Nephron progenitor cell (in vitro differentiated cells): ENCODE measurements at places on chromosomes 2 and 18.

- DNase-seq: no peak
These were observed 103.4 kb downstream of the CCDC141 start for GRCh38 chr2:178946494-178946893.

GRCh38 chr2:27369471-27370025 lies 590 bp downstream of the EIF2B4 start:
- DNase-seq: no peak

- DNase-seq: no peak
These were observed 75.2 kb upstream of the ZCCHC2 start for GRCh38 chr18:62447652-62448051.

DNA sequence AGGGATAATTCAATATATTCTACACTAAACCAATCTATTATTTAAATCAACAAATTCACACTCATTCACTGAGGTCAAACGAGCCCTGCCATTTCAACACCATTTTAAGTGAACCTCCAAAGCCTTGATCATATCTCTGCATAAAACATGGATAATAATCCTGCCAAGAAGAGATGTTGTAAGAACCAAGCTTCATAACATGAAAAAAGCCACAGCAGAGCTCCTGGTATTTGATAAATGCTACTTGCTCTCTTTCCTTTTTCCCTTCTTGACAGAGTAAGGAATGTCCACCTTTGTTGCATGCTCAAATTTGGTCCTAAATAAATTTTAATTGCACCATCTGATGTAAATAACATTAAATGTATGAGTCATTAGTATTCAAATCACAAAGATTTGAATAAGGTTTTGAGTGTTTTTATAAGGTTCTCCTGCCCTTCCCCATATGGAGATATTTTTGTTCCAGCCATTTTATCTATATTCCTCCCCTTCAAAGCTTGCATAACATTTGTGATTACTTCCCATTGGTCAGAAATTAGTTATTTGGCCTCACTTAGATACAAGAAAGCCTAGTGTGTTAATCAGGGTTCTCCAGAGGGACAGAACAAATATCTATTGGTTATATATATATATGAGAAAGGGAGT lies 318.8 kb downstream of the RND3 start:
- no peak for DNase-seq

DNA sequence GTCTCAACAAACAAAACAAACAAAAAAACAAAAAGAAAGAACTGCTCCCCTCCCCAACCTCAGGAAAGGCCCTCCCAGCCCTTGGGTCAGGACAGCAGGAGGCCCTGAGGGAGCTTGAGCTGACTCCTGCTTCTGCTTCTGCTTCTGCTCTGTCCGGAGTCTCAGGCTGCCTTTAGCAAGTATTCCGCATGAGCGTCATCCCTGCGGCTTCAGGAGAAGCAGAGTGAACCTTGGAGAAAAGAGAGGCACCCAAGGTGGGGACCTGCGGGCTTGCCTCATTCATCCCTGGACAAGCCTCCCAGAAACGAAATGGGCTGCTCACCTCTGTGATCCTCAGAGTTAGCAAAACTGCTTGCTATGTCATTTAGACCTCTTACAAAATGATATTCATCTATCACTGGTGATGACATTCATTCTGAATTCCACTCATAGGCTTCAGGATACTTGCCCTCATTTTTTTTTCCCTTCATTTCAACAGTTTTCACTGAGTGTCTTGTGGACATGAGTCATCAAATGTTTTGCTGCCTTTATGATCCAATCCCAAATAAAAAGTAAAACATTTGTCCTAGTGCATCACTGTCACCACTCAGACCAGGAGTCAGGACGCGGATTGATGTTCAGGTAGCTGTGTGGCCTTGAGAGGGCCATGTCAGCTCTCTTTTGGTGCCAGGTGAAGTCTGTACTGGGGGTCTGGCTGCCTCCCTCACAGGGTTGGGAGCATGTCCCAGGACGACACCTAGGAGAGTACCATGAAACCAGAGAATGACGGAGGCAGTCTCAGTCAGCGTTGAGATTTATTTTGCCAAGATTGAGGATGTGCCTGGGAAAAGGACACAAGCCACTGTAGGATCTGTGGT lies 51.7 kb downstream of the IMPA2 start:
- no peak for DNase-seq

DNA sequence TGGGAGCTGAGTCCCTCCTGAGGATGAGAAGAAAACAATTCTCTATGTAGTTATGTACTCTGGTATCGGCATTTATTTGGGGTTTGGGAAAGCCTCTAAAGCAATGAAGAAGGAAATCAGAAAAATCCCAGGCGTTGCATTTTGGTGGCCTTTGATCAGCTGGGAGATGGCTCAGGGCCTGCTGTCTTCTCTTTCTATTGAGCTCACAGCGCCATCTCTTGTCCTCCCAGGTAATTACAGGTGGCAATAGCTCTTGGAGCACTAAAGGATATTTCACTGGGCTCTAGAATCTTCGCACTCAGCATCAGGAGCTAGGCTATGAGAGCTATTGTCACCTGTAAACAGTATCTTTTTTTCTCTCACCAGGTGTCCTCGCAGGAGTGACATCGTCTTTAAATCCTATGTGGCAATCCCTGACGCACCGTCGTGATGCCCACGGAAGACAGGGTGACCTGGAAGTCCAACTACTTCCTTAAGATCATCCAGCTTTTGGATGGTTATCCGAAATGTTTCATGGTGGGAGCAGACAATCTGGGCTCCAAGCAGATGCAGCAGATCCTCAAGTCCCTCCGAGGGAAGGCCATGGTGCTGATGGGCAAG lies 76.1 kb upstream of the PMAIP1 start:
- peak; percentile 83 for DNase-seq

GRCh38 chr2:142865924-142866323 lies 11.5 kb upstream of the KYNU start:
- no peak for DNase-seq

DNA sequence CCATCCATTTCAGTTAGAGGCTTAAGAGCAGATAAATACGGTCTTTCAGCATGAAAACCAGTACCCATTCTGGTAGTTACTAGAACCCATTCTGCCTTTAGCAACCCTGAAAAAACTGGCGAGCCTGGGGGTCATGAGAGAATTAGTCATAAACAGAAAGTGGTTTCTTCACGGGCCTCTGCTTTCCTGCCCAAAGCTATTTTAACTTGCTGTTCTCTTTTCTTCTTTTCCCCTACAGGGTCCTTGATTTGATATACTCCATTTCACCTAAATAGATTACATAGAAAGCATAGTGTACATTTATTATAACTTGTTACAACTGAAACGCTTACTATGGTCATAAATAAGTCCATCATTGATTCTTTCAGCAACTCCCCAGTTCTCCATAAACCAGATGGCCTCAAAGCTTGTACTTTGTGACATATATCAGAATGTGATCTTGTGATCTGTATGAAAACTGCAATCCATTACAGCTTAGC lies 48.3 kb downstream of the WDFY1 start:
- no peak for DNase-seq

GRCh38 chr2:15323227-15323626 lies 237.9 kb downstream of the NBAS start:
- DNase-seq: no peak

- DNase-seq: no peak
These were observed 58.4 kb upstream of the REL start for GRCh38 chr2:60822987-60823386.

DNA sequence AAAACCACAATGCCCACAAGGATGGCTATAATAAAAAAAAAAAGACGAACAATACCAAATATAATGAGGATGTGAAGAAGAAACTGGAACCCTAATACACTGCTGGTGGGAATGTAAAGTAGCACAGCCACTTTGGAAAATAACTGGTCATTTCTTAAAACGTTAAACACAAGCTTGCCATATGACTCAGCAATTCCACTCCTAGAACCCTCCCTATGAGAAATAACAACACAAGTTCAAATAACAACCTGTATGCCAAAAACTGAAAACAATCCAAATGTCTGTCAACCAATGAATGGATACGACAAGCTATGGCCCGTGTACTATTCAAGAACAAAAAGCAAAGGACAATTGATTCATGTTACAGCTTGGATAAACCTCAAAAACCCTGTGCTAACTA lies 7.0 kb upstream of the ALPK2 start:
- no peak for DNase-seq

GRCh38 chr18:38023871-38024270 lies 458.3 kb upstream of the CELF4 start:
- no peak for DNase-seq

- DNase-seq: no peak
These were observed 77.5 kb upstream of the DAPL1 start for GRCh38 chr2:158717366-158718195.

DNA sequence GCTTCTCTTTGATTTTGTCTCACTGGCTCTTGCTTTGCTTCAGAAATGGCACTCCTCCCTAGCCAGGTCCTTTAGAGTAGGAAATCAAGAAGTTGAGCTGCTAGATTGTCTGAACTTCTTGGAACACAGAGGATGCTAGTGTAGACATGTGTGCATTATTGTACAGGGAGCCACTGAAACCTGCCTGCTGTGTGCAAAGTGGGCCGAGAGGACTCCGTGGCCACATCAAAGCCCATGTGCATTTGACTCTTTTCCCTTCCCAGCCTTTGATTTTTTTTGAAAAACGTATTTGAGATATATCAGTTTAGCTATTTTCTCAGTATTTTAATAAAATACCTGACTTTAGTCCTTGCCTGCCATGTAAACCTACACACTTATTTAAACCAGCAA lies 83.1 kb downstream of the TMEM247 start:
- no peak for DNase-seq

DNA sequence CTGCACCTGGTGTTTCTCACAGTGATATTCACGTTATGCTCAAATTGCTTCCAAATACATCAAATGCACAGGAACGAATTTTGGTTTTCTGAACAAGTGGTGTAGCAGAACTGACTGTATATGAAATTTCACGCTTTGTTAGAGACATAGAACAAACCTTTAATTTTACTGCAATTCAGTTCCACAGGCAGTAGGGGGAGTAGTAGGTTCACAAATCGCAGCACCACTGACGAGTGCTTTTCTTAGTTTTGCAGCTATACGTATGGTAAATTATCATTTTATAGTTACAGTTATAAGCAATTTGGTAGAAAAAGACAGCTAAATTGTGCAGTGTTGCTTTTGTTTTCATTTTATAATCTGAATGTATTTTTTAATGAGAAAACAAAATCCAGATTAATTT lies 113.3 kb downstream of the KIAA1328 start:
- peak; percentile 11 for DNase-seq

- DNase-seq: no peak
These were observed 171.3 kb downstream of the SMAD7 start for GRCh38 chr18:48779462-48779861.

DNA sequence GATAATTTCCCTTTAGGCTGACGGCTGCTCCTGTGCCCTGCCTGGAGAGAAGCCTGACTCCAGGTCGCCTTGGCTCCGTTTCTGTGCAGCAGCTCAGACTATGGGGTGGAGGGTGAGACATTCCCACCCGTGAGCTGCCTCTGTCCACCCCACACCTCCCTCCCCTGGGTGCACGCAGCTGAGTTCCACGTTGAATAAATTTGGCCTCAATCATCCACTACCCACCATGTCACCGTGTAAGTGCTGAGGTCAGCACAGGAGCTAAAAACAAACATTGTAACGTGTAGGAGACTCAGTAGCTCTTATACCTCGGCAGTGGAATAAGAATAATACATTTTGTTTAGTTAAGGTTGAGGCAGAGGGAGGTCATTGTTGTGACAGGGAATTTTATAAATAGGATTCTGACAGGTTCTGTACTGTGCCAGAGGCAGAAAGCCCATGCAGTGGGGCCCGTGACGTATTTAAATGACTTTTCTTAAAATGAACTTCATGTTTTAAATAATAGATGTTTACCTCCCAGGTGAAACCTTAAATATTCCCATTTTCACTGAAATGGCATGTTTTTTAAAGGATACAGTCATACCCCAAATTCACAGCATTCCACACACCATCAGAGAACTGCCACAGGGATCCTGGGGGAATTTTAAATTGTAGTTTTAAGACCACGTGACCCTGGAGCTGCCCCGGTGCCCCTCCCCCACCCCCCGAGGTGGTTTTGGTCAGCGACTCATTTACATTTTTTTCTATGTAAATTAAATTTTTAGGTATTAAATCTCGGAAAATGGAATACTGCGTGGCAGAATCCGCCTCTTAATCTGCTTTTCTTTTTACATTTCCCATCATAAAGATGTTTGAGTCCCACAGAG lies 50.2 kb downstream of the NFATC1 start:
- no peak for DNase-seq

- DNase-seq: no peak
These were observed 144.9 kb upstream of the TWIST2 start for GRCh38 chr2:238703053-238703415.

- no peak for DNase-seq
These were observed 658.9 kb upstream of the FSHR start for GRCh38 chr2:49813208-49813607.

GRCh38 chr18:55283309-55283708 lies 304.7 kb downstream of the TCF4 start:
- no peak for DNase-seq

- DNase-seq: no peak
These were observed 336.6 kb downstream of the PAX3 start for GRCh38 chr2:221962186-221962585.

GRCh38 chr2:3902131-3902530 lies 198.8 kb downstream of the DCDC2C start:
- no peak for DNase-seq

DNA sequence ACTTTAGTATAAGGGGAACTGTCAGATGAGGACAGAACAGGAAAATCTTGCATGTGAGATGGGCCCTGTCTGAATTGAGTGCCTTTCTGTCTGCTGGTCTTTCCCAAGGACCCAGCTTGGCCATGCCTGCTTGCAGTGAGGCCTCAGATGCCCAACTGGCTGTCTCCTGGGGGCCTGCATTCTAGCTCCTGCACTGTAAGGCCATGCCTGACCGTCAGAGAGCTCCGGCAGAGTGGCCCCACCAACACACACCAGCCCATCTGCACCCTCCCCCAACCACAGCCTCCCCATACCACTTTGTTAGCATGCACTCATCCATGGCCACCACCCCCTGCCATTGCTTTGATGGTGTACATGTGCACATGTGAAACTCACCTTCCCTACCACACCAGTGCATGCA lies 190.4 kb upstream of the RPRM start:
- DNase-seq: no peak

GRCh38 chr2:165847001-165847400 lies 53.0 kb upstream of the GALNT3 start:
- DNase-seq: no peak

DNA sequence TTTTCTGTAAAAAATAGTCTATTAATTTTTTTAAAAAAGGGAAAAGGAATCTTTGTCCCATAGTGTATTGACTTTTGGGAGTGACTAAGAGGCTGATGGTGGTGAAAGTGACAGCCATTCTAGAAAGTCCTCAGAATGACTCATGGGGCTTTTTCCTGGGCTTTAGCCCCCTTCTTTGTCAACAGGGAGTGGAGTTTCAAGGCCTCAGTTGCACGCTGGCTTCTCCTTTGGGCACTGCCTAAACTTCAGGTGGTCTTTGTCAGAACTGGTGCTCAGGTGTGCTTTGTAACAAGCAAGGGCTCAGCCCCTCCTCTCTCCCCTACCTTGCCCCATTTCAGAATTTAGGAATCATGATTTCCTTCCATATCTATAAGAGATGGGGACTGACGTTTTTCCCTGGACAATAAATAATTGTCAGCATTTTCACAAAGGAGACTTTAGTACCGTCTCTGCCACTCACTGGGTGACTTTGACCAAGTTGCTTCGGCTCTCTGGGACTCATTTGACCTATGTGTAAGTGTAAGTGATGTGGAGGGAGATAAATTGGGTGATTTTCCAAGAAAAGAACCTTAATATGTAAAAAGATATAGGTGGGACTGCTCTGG lies 61.2 kb upstream of the IGFBP2 start:
- no peak for DNase-seq
